Activated CD4-positive, alpha-beta T cell treated with anti-CD3 and anti-CD28 coated beads, Interleukin-2, Interleukin-6, amounts not matched to agents 100 ng/mL and 50 ng/mL, durations not matched to agents 16 hours and 8 hours (primary cell): ENCODE measurements at places on chromosomes 16 and 17.

- DNase-seq, result no peak
These were observed 11.5 kb downstream of the KCNG4 start for GRCh38 chr16:84228256-84228838.

GRCh38 chr16:27954191-27954590, 109.3 kb downstream of the GSG1L start:
- DNase-seq, result no peak

DNA sequence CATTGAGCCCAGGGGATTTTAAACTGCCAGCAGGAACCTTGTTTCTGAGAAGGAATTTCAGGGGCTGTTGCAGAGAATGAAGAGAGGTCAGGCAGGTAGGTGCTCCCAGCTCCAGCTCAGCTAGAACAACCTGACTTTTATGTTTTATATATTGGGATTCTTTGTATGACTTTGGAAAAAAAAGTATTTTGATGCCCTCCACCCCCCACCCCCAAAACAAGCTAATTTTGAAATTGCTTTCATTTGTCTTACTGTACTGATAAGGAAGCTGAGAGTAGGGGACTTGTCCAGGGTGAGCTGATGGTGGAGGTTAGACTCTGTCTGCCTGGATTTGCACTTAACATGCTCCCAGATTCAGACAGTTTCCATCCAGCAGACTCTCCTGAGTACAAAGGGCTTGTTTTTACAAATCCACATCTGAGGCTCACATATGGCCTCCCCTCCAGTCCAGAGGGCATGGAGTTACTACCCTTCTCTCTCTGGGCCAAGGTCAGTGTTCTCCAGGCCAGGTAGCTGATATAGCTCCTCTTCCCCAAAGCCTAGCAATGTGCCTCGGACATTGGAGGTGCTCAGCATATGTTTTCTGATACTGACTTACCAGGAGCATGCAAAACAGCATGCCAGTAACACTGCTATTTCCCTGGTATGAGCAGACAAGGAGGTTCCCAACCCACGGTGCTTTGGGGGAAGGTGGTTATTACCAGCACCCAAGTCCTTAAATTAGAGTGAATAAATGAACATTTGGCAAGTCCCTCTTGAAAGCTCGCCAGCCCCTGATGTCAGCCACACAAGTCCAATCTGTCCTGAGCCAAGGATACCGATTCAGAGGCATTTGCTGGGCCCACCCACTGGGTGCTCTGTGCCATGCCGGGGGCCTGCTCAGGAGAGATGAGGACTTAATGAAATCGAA, 11.3 kb downstream of the STX1B start:
- DNase-seq, result no peak

GRCh38 chr16:82523815-82524214, 103.0 kb upstream of the CDH13 start:
- DNase-seq, result no peak

DNA sequence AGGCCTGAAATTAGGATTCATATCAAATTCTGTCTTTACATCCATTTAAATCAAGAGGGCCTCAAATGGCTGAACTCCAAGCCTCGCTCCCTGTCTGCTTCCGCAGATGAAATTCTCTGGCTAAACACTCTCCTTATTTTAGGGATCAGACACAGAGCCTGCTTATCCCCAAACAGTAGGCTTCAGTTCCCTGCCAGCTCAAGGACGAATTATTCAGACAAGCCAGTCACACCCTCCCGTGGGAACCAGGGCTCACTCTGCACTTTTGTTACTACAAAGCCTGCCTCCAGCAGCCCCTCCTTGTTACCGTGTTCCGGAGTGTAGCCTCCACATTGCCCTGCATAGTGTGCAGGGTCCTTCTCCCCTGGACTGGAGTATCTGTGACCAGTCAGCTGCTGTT, 46.6 kb upstream of the LCMT1 start:
- no peak for DNase-seq

DNA sequence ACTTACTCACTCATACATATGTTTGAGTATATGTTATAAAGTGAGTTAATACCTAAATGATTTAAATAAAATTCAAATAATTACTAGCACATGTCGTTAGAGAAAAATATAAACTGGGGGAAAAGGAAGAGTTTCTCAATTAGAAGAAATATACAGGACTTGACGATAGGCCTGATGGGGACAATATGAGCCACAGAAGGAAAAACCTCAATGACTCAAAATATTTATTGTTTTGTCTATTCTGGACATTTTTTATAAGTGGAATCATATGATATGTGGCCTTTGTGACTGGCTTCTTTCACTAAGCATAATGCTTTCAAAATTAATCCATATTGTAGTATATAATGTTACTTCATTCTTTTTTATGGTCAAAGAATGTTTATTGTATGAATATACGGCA, 339.2 kb upstream of the PMFBP1 start:
- DNase-seq, result no peak

- DNase-seq, result no peak
These were observed 6.4 kb downstream of the YPEL2 start for GRCh38 chr17:59337741-59338299.

DNA sequence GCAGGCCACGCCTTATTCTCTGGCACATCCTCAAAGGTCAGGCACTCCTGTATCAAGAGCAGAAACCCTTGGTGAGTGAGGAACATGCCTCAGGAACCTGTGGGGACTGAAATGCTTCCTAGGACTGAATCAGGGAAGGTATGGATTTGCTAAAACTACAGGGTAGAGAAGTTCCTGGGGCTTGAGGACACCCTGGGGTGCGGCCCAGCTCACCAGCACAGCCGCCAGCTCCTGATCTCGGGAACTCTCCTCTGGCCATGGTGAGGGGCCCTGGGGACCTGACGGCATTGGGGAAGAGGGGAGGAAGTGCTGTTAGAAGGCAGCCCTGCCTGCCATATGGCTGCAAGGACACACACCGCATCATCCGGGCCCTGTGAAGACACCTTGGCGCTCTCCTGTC, 7.5 kb downstream of the ZSCAN10 start:
- DNase-seq, result no peak

- DNase-seq, result no peak
These were observed 182.0 kb upstream of the IRX5 start for GRCh38 chr16:54748611-54749190.

DNA sequence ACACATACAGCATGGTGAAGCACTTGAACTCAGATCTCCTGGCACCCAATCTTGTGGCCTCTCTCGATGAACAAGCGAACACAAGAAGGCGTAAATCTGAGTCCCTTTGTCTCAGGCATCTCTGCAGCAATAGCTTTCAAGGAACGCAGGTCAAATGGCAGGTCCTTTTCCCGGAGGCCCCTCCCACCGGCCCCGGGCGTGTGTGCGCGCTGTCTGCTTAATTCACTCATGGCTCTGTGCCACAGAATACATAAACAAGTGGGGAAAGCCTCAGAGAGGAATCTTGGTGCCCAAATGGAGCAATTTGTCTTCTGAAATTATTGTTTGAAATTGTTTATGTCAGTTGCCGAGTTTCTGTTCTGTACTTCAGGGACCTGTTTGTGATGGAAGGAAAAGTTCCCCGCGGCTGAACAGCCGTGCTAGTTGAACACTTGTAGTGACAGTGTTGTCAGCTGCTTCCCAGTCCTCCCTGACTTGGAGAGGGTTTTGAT, 14.8 kb downstream of the MYOCD start:
- no peak for DNase-seq

DNA sequence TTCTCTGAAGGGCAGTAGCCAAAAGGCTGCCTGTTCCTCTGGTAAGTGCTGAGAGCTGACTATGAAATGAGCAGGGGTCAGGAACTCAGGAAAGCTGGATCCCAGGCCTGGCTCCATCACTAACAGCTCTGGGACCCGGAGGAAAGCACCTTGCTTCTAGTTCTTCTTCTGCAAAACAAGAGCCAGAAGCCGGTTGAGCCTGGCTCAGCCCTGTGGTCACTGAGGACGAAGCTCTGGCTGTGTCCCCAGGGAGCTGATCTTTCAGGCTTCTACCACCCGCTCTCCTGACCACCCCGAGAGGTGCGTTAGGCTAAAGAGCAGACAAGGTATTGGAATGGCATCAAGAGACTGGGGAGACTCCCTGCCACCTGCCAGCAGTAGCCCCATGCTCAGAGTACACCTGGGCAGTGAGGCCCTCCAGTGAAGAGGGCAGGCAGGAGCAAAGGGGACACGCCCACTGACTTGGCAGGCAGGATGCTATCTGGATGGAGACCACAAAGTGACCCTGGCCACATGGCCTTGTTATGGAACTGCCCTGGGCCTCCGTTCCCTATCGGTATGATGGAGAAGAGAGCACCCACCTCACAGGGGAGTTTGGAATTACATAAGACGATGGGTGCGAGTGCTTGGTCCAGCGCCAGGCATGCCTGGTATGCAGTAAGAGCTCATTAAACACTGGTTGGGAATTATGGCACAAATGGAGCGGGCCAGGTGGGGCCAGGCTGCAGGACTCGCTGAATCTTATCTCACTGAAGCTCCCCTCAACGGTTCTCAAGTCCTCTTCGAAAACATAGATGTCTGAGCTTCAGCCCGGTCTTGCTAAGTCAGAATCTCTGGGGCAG, 61.4 kb downstream of the COG7 start:
- DNase-seq, result no peak

- no peak for DNase-seq
These were observed 9.3 kb downstream of the C16orf90 start for GRCh38 chr16:3485821-3486505.

GRCh38 chr16:85453194-85453678, 159.9 kb upstream of the GSE1 start:
- no peak for DNase-seq

DNA sequence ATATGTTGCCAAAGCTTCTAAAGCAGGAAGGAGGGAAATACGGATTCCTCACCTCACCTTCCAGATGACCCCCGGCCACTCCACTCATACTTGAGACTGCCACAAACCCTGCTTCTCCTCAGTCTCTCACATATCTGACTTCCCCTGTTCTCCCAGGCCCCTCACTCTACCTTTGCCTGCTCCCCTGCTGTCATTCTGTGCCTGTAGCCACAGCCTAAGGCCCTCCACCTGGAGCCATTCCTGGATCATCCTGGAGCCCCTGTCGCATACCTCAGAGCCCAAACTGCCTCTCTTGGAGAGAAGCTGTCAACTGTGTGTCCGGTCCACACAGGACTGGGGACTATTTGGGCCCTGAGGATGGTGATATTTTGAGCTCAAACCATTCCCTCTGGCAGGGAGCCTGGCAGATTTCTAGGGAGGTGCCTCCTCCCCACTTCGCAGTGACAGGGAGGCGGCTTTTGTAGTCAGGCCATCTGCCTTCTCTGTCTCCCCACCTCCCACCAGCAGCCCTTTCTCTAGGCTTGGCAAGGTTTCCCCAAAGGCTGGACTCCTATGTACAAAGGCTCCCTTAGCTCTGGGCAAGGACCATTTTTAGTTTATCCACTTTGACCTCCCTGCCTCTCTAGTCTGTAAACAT, 2.3 kb upstream of the MED24 start:
- DNase-seq, result no peak

- DNase-seq, result no peak
These were observed 6.9 kb downstream of the TSC2 start for GRCh38 chr16:2054543-2055245.

DNA sequence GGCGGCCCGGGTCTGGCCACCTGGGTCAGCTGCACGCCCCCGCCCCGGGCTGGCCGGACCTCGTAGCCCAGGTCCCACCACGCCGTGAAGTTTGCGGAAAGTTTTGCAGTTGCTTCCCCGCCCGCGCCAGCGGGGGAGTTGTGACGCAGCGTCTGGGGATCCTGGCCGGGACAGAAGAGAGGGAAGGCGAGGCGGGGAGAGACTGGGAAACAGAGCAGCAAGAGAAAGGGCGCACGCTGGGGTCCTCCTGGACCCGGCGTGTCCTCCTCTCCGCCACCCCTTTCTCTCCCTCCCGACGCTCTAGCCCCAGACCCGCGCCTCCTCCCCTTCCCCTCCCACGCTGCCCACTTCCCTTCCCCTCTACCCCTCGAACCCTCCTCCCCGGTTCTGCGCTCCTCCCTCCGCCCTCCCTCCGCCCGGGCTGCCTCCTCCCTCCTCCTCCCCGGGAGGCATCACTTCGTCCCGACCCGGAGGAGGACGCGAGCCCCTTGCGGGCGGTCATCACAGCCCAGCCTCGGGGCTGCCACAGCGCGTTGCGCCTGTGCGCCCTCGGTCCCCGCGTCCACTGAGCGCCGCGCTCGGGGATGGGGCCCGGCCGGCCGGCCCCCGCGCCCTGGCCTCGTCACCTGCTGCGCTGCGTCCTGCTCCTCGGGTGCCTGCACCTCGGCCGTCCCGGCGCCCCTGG, at the start of gene MRC2:
Gene MRC2, plus strand, starts transcription at position 452 of the 685 bp plus-strand sequence. Its CDS starts 133 bp downstream, at position 585.
- peak; percentile 79 for DNase-seq

DNA sequence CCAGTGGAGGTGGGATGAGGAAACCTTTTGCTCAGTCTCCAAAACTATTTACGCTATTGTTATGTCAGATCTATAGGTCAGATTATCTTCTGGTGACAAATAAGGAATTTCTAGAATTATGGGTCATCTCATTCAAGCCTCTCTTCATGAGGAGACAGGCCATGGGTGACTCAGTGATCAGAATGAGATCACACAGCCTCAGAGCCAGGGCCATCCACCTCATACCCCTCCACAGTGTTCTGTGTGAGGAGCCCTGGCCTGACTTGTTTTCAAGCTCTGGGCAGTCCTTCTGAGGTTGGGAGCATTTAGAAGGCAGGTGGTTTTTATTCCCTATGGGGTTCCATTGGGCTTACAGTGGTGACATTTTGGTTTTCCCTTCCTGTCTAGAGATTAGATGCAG, 26.5 kb downstream of the YPEL2 start:
- DNase-seq, result no peak

DNA sequence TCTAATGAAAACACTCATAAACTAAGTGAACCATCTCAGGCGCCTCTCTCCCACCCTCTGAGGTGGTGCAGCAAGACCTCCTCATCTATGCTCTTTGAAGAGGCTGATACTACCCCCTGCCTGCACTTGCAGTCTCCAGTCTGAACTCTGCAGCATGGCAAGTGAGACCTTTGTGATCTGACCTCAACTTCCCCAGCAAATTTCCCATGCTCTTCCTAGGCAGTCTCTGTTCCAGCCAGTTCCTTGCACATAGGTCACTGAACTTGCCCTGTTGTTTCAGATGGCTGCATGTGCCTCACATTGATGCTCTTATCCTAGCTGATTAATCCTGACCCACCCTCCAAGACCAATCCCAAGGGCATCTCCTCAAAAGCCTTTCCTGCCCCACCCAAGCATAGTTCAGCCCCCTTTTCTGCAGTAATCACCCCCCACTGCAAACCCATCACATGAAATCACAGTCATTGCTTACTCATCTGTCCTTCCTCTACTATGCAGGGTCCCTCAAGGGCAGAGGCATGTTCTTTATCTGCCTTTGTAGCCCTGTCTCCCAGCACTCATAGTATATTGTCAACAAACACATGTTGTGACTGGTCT, 42.0 kb downstream of the TBX21 start:
- no peak for DNase-seq

- no peak for DNase-seq
These were observed 267.6 kb downstream of the STX8 start for GRCh38 chr17:9308069-9308468.
